ENCODE measurements at places on chromosomes 4 and X. TPM values are rescaled to one million over a fixed set of nuclear protein-coding genes. Genes with fewer than 3 reads are reported as not detected.

The POU3F4 gene
- not detected for total RNA-seq

DNA sequence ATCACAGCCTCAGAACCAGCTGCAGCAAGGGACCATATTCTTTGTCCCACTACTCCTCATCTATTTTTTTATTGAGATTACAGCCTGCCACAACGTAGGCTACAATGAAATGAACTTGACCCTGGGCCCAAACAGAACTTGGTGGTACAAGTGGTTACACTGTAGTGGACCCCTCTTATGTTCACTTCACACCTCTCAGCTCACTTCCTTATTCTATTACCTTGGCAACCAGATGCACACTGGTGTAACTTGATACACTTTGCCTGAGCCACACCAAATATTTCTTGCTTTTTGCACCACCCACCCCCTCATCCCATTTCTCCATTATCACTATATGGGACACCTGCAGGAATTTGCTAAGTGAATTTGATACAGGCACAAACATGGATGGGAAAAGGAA is 105.8 kb downstream of the CXCL13 start:
- DNase-seq: no peak

The TKTL2 gene
- total RNA-seq: not detected

DNA sequence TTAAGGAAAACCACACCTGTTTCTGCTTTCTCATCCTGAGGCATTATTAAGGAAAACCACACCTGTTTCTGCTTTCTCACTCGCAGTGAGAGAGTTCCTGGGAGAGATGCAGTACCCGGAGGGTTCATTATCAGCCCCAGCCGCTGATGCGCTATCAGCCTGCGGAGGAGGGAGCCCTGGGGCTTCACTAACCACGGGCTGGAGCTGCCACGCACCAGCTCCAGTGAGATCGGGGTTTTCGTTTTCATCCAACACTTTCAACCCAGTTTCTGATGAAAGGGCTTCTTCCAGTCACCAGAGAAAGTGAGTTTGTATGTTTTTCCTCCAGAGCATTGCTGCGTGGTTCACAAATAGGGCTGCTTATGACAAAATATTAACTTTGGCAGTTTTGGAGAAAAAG is 93.2 kb upstream of the PRKX start:
- no peak for DNase-seq

The WAS gene
- 24.1 TPM for total RNA-seq

- DNase-seq: no peak
Measured at GRCh38 chr4:109994415-109994827, 81.7 kb downstream of the EGF start.

The EPGN gene
- total RNA-seq: 2.5 TPM

- DNase-seq: no peak
Measured at GRCh38 chr4:97279391-97279790, 863.9 kb downstream of the STPG2 start.

The AFM gene
- total RNA-seq: not detected

The AADAT gene
- 4.7 TPM for total RNA-seq

The ZMAT1 gene
- total RNA-seq: 5.3 TPM

DNA sequence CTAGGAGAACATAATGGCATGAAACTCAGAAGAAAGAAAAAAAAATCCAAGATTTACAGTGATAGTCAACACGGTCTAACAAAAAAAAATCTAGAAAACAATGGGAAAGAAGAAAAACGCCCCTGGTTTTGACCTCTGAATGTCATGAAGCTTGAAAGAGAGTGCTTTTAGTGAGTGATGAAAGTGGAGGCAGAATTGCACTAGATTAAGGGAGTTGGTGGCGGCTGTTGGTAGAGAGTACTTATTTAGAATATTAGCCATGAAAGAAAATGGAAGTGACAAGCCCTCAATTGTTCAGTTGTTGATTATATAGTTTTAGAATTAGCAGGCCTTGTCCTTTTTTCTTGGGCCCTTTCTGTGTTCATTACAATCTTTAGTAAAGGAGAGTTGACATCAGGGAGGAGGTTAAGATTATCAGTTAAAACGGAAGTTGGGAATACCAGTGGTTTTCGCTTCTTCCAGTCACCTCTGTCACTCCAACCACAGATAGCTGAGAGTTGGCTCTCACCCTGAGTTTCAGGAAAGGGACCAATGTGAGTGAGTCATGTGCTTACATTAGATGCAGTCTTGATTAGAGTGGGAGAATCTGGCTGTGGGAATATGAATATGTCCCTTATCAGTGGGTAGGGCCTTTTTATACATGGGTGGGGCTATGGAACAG is 29.7 kb downstream of the EREG start:
- no peak for DNase-seq

The SERTM2 gene
- total RNA-seq: not detected

GRCh38 chrX:104432321-104432720 is 133.7 kb upstream of the IL1RAPL2 start:
- DNase-seq: no peak

- peak; percentile 36 for DNase-seq
Measured at GRCh38 chrX:56764153-56764974, 35.3 kb downstream of the NBDY start.

DNA sequence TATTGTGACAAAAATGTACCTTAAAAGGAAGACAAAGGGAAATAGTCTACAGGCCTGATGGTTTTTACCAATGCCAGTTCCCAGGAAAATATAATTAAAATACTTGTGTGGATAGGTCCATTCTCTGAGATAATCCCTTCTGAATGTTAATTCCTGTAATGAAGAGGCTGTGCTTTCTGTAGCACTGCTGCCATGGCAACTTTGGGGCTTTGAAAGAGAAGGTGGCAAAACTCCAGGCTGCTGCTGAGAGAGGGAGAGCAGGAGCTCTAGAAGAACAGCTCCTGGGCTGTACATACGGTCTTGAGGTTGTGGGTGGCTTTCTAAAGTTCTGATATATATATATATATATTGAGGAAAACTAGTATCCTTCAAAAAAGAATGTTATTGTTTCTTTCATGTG is 125.4 kb downstream of the PDLIM5 start:
- no peak for DNase-seq

- no peak for DNase-seq
Measured at GRCh38 chr4:2417765-2418649, at the start of gene ZFYVE28. Gene ZFYVE28 (minus strand): TSS chr4:2418645. CDS start chr4:2418323, 322 bp downstream.

The ARHGAP10 gene
- 96.2 TPM for total RNA-seq

GRCh38 chr4:69823481-69824186 is 36.3 kb downstream of the SULT1E1 start:
- no peak for DNase-seq

The HS6ST2 gene
- total RNA-seq: 1.1 TPM

DNA sequence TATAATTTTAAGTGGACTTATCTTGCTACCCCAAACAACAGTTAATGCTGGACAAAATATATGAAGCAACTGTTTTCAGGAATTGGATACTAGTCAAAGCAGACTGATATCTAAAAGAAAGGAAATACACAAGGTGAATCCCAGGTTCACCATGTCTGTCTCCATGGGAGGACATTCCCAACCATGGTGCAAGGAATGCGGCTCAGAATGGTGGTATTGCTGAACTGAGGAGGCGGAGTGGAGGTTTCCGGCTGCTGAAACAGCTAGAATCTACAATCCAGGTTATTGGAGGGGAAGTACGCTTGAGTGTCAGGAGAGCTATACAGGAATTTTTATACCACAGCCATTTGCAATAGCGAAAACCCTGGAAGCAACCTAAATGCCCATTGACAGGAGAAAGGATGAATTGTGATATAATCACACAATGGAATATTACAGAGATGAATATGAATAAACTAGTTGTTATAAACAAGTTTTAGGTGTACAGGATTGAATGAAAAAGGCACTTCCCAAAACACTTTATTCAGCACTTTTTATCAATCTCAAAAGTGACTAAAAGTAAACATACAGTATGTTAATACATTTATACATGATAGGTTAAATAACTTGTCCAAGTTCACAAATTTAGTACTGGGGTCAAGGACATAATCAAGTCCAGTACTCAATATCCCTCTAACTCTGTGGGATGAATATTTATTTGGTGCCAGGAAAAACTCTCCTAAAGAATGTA is 9.0 kb downstream of the HMGB2 start:
- DNase-seq: no peak

GRCh38 chr4:158783785-158784184 is 15.0 kb downstream of the FNIP2 start:
- no peak for DNase-seq

DNA sequence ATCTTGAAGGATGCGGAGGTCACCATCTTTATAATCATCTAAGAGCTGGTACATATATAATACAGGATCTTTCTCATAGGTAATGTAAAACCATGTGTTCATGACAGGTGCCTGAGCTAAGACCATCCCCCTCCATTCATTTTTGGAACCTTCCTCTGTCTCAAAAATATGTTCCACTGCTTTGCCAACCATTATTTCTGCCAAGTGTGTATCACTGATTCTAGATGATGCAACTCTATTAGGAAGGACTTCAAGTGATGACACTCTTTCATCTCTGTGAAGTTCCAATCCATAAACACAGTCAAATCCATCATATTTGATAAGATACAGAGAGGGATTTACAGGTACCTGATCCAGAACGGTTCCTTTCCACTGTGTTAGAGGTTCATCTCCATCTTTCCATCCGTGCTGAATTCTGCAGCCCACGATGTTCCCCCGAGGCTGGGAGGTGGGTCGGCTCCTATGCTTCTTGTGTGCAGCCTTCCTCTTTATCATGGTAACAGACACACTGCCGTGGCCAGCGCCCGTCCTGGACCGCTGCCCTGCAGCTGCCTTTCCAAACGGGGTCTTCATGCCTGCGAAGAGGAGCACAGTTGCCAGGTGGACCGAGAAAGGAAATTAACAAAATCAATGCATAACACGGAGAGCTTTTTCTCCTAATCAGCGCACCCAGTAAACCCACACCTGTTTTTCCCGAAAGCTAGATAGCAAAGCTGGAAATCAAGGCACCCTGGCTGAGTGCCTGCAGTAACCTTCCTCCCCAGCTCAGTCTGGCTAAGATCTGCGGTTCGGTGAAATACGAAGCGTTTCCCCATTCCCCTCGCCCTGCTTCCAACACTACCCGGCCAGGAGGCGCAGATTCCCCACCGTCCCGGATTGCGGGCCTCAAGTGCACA is 718 bp downstream of the SPIN3 start:
- no peak for DNase-seq

- DNase-seq: no peak
Measured at GRCh38 chrX:84186603-84187532, 1.1 kb downstream of the RPS6KA6 start.

The CFP gene
- 9.8 TPM for total RNA-seq

The KCND1 gene
- total RNA-seq: 2.0 TPM

GRCh38 chr4:17701138-17701839 is 80.1 kb downstream of the FAM184B start:
- DNase-seq: no peak

- no peak for DNase-seq
Measured at GRCh38 chrX:1380672-1381233, 11.2 kb downstream of the SLC25A6 start.

The USP26 gene
- total RNA-seq: not detected

- DNase-seq: no peak
Measured at GRCh38 chrX:30170900-30171299, 44.5 kb upstream of the MAGEB2 start.

The PLA2G12A gene
- total RNA-seq: 24.4 TPM

DNA sequence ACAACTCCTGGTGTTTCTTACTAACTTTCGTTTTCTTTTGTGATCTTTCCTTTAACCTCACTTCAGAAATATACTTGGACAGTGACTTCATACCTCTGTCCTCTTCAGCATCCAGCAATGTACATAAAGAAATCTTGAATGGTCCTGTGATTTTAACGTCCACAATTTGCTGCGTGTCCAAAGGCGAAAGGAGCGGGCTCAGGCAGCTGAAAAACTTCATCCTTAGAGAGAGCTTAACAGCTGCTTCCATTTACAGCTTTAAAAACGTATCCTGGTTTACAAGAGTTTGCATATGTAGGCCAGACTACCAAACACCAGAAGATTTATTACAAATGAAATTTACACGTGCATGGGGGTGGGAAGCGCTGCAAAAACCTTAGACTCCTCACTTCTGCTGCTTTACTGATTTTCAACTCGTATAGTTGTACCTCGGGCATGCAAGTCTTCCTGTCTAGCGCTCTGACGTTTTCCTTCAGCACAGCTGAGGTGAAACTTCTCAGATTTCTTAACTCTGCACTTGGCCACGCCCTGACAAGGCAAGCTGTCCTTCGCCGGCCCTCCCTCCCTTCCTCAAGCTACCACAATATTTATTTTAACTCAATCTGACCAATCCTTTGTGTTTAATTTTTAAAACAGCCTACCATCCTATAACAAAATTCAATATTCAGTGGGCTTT is 406.4 kb downstream of the FAM47A start:
- DNase-seq: no peak

The FHL1 gene
- 3,943 TPM for total RNA-seq

DNA sequence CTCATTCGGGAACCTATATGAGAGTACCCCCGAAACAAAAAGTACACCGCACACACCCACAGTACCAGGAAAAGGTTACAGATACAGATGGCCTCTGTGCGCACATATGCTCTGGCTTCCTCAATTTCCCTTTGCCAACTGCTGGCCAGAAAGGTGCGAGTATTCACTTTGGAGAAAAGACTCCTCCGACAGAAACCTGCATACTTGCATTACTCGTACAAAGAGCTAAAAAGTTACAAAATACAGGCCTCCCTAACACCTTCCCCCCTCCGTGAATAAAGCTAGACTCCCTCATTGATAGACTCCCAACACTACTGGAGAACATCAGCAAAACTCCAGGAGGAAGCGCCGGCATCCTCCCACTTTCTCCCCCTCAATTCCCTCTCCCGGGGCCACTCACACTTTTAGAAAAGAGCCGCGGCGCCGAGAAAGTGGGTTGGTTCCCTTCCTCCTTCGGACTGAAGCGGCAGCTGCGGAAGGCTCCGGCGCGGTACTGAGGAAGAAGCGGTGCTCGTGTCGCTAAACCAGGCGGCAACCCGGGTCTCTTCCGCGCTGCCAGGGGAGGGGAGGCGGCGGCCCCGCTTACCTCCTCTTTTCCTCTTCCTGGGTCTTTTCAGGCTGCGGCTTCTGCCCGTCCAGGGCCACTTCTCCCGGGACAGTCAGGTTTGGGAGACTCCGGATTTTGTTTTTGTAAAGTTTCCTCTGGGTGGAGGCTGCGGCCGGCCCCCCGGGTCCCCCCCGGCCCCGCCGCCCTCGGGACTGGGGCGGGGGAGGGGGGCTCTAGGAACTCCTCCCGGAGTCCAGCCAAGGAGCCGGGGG is 1.1 kb downstream of the FBXW7 start:
- DNase-seq: no peak

GRCh38 chr4:101050088-101050836 is 297.1 kb downstream of the PPP3CA start:
- no peak for DNase-seq

GRCh38 chrX:81195712-81196111 is 6.0 kb downstream of the HMGN5 start:
- peak; percentile 38 for DNase-seq

DNA sequence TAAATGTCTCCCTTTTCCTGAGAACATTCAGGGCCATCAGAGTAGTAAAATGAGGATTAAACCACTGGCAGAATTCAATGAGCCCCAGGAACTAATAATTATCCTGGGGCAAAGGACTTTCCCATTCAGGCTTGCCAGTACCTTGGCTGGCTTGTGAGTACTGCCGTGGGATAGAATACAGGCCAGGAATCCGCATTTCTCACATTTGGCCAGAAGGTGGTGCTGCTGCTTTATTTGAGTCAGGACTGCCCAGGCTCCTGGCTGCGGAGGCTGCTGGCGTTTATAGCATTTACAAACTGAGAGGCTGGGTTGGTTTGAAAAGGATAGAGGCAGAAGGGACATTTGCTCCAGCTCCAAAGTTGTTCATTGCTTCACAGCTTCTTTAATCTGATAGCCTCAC is 91.4 kb downstream of the RTL9 start:
- DNase-seq: peak; percentile 66

Data from omental fat pad (tissue), 4 donors.